GM23248 (cell line): ENCODE measurements at places on chromosomes 13 and 19. TPM values are rescaled to one million over a fixed set of nuclear protein-coding genes. Genes with fewer than 3 reads are reported as not detected.

DNA sequence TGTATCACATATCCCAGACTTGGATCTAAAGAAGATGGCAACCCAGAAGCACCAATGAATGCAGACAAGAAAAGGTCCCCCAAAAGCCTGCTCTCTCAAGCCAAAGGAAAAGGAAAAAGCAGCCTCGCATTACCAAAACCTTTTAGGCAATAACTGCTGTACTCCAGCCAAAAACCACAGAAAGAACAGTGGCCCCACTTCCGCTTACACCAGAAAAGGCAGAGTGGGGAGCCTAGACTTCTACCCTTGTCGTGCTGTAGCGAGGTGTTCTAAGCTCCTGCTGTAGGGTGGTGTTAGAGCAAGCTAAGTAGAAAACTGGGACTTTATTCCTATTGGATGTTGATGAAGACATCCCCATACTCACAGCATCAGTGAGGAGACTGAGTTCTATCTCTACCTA is 244.0 kb upstream of the RXFP2 start:
- H3K36me3 ChIP-seq, result no peaks in the 10 kb centered on the region
- H3K4me1 ChIP-seq, result no peaks in the 10 kb centered on the region
- no peaks in the 10 kb centered on the region for H3K27me3 ChIP-seq
- DNase-seq, result no peak

DNA sequence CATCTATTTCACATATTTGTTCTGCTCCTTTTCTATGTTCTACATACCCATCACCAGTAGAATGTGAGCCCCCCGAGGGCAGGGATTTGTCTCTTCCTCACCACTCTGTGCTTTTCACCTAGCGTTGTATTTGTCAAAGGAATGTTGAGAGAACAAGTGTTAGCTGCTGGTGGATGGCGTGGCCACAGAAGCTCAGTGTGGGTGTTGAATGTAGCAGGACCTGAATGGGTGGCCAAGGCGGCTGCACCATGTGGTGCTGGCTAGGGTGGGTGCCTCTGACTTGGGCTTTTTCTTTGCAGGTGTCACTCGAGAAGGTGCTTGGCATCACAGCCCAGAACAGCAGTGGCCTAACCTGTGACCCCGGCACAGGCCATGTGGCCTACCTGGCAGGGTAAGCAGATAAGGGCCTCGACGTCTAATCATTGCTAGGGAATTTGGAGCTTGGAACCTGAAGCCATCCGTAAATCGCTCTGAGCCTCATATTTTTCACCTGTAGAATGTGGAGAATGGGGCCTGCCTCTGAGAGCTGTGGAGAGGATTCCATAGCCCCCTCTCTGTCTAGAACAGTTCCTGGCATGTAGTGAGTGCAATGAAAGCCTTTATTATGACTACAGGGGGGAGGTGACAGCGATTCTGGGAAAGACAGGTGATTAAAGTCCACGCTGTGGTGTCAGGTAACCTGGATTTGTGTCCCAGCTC is 3.9 kb downstream of the WDR62 start:
- H3K4me1 ChIP-seq, result no peaks in the 10 kb centered on the region
- no peak overlapping the region for H3K4me3 ChIP-seq
- no peak for DNase-seq
- H3K27me3 ChIP-seq, result no peaks in the 10 kb centered on the region
- no peak overlapping the region for H3K27ac ChIP-seq

- H3K4me1 ChIP-seq, result no peaks in the 10 kb centered on the region
- no peaks in the 10 kb centered on the region for H3K36me3 ChIP-seq
- no peak overlapping the region for H3K4me3 ChIP-seq
- DNase-seq, result peak; percentile 67
Observed at GRCh38 chr13:52809310-52809769, 39.1 kb downstream of the PCDH8 start.

DNA sequence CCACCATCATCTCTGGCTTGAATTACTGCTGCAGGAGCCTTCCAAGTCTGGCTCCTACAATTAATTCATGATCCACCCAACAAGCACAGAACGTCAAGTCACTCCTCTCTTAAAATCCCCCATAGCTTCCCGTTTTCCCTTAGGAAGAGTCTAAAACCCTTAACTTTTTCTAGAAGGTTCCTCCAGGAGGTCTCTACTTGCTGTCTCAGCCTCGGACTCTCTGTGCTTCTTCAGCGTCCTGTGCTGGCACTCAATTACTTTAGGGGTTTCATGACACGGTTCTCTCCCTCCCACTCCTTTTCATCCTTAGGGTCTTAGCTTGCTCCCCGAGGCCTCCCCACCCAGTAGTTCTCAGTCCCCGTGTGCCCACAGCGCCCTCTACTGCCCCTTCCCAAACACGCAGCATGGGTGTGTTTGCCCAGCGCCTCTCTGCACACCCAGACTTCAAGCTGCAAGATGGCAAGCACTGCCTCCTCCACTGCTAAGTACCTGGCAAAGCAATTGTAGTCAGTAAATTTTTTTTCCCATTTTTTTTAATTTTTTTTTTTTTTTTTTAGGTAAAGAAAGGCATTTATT is 25.8 kb upstream of the MAP3K10 start:
- H3K27ac ChIP-seq, result no peak overlapping the region
- peak; percentile 67 for DNase-seq
- no peaks in the 10 kb centered on the region for H3K36me3 ChIP-seq
- H3K4me3 ChIP-seq, result no peak overlapping the region
- H3K4me1 ChIP-seq, result no peaks in the 10 kb centered on the region

DNA sequence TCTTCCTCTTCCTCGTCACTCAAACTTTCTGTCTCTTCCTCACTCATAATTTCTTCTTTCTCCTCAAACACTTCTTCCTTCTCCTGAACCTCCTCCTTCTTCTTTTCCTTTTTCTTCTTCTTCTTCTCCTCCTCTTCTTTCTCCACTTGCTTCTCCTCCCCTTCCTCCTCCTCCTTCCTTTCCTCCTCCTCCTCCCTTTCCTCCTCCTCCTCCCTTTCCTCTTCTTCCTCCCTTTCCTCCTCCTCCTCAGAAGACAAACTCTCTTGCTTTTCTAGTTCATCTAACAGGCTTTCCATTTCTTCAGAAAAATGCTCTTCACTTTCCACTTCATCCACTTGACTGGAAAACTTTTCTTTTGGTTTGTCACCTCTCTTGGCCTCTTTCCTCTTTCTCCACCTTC is 19.8 kb downstream of the WDR87 start:
- peaks cover 34% of the 10 kb centered on the region for H3K27me3 ChIP-seq
- no peak overlapping the region for H3K27ac ChIP-seq
- no peak for DNase-seq
- no peaks in the 10 kb centered on the region for H3K4me1 ChIP-seq

DNA sequence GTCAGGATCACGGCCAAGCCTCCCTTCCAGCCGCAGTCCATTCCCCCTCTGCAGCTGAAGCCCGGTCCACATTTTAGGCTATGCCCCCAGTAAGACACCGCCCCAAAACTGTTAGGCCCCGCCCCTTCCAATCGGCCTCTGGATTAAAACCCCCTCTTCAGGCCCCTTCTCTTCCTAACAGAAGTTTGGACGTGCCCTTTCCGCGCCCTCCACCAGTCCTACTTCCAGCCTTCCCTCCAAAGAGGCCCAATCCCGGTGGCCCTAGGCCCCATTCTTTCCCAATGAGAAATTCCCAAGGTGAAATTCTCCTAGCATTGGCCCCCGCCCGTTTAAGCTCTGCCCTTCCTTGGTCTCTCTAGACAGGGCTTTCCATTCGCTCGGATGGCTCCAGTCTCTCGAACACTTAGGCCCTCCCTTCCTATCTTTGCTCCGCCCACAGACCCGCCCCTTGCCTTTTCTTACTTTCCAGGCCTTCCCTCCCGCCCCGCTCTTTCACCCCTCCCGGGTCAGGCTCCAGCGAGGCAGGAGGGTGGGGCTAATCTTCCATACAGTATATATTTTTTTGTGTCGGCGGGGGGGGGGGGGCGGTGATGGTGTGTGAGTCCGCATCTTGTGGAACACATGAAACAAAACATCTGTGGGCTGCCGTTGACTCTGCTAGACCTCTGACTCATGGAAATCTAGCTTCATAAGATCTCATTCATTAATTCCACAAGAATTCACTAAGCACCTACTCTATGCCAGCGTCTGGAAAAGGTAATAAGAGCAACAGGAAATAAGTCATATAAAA is 13.6 kb downstream of the LTBP4 start:
- no peaks in the 10 kb centered on the region for H3K27me3 ChIP-seq
- H3K4me1 ChIP-seq, result peaks cover 20% of the 10 kb centered on the region
- DNase-seq, result peak; percentile 98

DNA sequence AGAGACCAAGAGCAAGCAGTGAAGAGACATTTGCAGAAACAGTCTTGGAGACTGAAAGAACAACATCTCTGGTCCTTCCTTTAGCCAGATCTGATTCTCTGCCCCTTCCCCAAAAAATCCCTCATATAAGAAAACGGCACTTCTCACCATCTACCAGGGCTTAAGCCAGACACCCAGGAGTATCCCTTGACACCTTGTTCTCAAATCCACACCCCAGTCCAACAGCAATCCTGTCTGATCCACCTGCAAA is 1.7 kb upstream of the PLEKHG2 start:
- peak overlapping the region; percentile 96 for H3K27ac ChIP-seq
- H3K4me3 ChIP-seq, result peak overlapping the region; percentile 87
- no peaks in the 10 kb centered on the region for H3K27me3 ChIP-seq
- peak; percentile 40 for DNase-seq

GRCh38 chr13:73933795-73934194 is 200.4 kb downstream of the KLF12 start:
- H3K36me3 ChIP-seq, result no peaks in the 10 kb centered on the region
- no peaks in the 10 kb centered on the region for H3K27me3 ChIP-seq
- no peak overlapping the region for H3K27ac ChIP-seq
- peaks cover 25% of the 10 kb centered on the region for H3K4me1 ChIP-seq
- no peak for DNase-seq

GRCh38 chr13:67075239-67075638 is 154.9 kb downstream of the PCDH9 start:
- H3K36me3 ChIP-seq, result no peaks in the 10 kb centered on the region
- no peak overlapping the region for H3K27ac ChIP-seq
- no peaks in the 10 kb centered on the region for H3K4me1 ChIP-seq
- DNase-seq, result no peak

DNA sequence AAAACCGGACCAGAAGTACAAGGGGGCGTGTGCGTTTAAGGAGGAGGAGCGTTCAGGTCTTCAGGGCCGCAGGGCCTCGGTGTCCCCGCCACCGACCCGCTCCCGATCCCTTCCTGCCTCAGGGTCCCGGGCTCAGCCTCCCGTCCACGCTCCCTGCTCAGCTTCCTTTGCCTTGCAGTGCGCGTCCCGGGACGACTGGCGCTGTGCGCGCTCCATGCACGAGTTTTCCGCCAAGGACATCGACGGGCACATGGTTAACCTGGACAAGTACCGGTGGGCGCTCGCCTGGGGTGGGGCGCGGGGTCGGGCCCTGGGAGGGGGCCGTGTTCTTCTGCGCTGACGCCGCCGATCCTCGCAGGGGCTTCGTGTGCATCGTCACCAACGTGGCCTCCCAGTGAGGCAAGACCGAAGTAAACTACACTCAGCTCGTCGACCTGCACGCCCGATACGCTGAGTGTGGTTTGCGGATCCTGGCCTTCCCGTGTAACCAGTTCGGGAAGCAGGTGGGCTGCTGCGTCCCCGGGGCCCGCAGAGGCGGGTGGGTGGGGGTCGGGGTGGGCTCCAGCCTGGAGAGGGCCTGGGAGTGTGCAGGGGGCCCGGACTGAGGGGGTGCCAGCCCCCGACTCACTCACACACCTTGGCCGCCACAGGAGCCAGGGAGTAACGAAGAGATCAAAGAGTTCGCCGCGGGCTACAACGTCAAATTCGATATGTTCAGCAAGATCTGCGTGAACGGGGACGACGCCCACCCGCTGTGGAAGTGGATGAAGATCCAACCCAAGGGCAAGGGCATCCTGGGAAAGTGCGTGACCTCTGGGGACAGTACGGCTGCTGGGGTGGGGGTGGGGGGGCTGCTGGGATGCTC is 1.4 kb downstream of the GPX4 start:
- peaks cover 19% of the 10 kb centered on the region for H3K4me1 ChIP-seq
- peak overlapping the region; percentile 71 for H3K4me3 ChIP-seq
- no peaks in the 10 kb centered on the region; the same call in 1 of the 2 replicates for H3K36me3 ChIP-seq

DNA sequence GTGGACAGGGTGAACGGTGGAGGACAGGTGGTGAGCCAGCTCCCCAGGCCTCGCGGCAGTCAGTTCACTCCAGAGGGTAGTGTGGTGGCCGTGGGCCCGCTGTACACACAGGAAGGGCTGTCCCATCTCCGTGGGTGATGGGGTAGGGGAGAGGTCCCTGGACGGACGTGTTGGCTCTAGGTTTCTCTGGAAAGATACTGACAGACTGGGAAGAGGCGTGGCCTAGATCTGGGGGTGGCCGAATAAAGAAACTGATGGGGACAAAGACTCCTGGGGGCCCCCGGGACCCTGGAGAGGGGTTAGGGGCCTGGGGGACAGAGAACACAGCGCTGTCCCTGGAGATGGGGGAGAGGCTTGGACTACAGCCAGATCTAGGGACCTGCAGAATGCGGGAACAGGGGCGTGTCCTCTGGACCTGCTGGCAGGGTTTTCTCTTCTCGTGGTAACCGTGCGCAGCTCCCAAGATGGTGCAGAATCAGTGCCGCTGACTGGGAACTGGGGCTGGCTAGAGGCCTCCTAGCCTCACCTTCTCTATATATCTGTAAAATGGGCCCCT is 4.0 kb upstream of the PRAM1 start:
- H3K4me1 ChIP-seq, result no peaks in the 10 kb centered on the region
- no peak overlapping the region for H3K27ac ChIP-seq
- H3K4me3 ChIP-seq, result peak overlapping the region; percentile 77
- H3K27me3 ChIP-seq, result no peaks in the 10 kb centered on the region
- no peak for DNase-seq

DNA sequence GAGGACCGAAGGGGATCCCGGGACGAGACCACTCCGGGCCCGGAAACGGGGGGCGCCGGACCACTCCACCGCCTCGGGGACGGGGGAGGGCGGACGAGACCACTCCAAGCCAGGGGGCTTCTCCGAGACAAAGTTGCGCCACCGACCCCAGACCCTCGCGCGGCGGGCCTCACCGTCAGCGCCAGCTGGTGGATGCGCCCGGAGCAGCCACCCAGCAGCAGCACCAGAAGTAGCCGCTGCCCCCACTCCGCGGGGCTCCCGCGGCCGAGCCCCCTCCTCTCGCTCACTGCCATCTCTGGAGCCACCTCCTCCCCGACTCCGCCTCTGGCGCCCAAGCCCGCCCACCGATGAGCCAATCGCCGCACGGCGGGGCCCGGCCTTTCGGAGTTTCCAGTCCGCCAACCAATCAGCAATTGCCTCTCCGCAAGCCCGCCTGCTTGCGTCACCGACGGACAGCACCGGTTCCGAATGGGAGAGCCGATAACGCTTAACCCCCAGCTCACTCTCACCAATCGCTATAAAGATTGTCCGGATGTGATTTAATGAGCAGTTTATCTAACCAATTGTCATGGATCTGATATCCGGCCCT is at the start of gene GPR108:
GPR108 (minus strand) TSS at position 297 of the 589 bp plus-strand sequence; CDS start at position 293, 4 bp downstream.
- H3K4me3 ChIP-seq, result peak within 1 kb of the TSS; percentile 99
- H3K27me3 ChIP-seq, result no peaks in the 10 kb centered on the region
- H3K36me3 ChIP-seq, result no peaks in the 10 kb centered on the region
- peak within 1 kb of the TSS; percentile 77 for H3K27ac ChIP-seq
- H3K4me1 ChIP-seq, result peaks cover 29% of the 10 kb centered on the region

GRCh38 chr13:53141336-53141735 is 112.7 kb downstream of the OLFM4 start:
- H3K36me3 ChIP-seq, result no peaks in the 10 kb centered on the region
- no peak for DNase-seq
- no peak overlapping the region for H3K27ac ChIP-seq
- H3K4me1 ChIP-seq, result peaks cover 15% of the 10 kb centered on the region
- no peaks in the 10 kb centered on the region for H3K27me3 ChIP-seq

- no peak overlapping the region for H3K4me3 ChIP-seq
- H3K27me3 ChIP-seq, result no peaks in the 10 kb centered on the region
- peaks cover 16% of the 10 kb centered on the region for H3K4me1 ChIP-seq
Observed at GRCh38 chr13:46778890-46779289, 18.1 kb downstream of the ESD start.

Gene ZNF529
- polyA plus RNA-seq, result 6.1 and 6.3 TPM in 2 replicates

Gene NLRP9
- polyA plus RNA-seq, result not detected in 2 replicates

Gene CGB2
- polyA plus RNA-seq, result 0.75 TPM in 1 of 2 replicates, not detected in the other

Gene YJEFN3
- polyA plus RNA-seq, result 1.3 and 2.4 TPM in 2 replicates

Gene RGCC
- 33.3 and 36.0 TPM in 2 replicates for polyA plus RNA-seq

Gene PSG3
- polyA plus RNA-seq, result 0.10 TPM in 1 of 2 replicates, not detected in the other

Gene UBE2L5
- not detected in 2 replicates for polyA plus RNA-seq
